ENCODE measurements at places on chromosomes 16 and 17. TPM values are rescaled to one million over a fixed set of nuclear protein-coding genes. Genes with fewer than 3 reads are reported as not detected.

The OSGIN1 gene
- total RNA-seq, result 14.7 TPM

The MYLK3 gene
- total RNA-seq, result not detected

The LGALS9C gene
- 47.7 TPM for total RNA-seq

The LGALS9B gene
- 46.2 TPM for total RNA-seq

The HOXB3 gene
- 41.9 TPM for total RNA-seq

The PRR11 gene
- 8.4 TPM for total RNA-seq

The CASKIN2 gene
- total RNA-seq, result 28.4 TPM

The EVPLL gene
- 0.12 TPM for total RNA-seq

The TBC1D3E gene
- not detected for total RNA-seq

The ACE gene
- 27.7 TPM for total RNA-seq
